ENCODE measurements at places on chromosomes 11 and 22.
A peak's percentile ranks its signal among the peaks of the same experiment; 100 is the strongest.

- DNase-seq = peak; percentile 35
Observed at GRCh38 chr11:70191495-70192140, 11.5 kb upstream of the FADD start.

DNA sequence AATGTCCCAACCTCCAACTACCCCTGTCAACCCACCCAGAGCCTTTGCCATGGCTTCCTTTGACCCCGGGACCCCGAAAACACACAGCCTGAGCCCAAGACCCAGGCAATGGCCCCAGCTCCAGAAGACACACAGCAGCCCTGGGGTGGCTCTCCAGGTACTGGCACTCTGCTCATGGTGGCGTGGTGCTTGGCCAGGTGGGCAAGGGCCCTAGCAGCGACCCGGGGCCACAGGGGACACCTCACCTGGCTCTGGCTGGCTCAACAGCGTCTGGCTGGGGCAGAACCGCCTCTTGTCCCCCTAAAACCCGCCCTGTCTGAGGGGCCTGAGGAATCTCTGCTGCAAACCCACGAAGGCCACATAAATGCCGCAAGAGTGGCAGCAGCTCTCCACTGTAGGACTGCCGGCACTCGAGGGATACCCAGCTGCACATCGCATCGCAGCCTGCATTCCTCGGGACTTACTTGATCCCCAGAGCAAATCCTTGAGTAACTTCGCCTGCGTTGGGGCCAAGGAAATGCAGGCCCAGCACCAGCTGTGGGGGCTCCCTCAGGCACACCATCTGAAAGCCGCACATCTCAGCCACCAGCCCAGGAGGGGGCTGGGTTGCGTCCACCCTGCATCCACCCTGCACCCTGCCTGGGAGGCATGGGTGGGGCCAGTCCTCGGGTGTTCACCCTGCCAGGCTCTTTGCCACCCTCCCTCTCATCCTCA is 23.1 kb upstream of the GNB1L start:
- no peak for DNase-seq

- DNase-seq = peak; percentile 68
Observed at GRCh38 chr11:72446929-72447769, 12.8 kb upstream of the CLPB start.

GRCh38 chr11:133011604-133012003 is 520.7 kb downstream of the OPCML start:
- DNase-seq = no peak

- no peak for DNase-seq
Observed at GRCh38 chr11:60370811-60371298, 7.5 kb upstream of the MS4A7 start.

GRCh38 chr11:45660729-45661438 is 4.5 kb downstream of the CHST1 start:
- DNase-seq = no peak

DNA sequence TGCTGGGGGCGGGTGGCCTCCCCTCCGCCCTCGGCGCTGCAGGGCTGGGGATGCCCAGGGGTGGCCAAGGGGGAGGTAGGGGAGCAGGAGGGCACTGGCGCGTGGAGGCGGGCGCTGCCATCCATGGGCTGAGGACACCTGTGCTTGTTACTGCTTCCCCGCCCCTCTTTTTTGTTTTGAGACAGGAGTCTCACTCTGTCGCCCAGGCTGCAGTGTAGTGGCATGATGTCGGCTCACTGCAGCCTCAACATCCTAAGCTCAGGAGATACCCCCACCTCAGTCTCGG is 683 bp upstream of the FADS3 start:
- no peak for DNase-seq

- DNase-seq = no peak
Observed at GRCh38 chr11:68370211-68371111, 58.1 kb downstream of the LRP5 start.

- no peak for DNase-seq
Observed at GRCh38 chr11:68099474-68100405, 21.4 kb downstream of the CHKA start.

- DNase-seq = no peak
Observed at GRCh38 chr11:73480677-73481076, 104.5 kb downstream of the RELT start.

DNA sequence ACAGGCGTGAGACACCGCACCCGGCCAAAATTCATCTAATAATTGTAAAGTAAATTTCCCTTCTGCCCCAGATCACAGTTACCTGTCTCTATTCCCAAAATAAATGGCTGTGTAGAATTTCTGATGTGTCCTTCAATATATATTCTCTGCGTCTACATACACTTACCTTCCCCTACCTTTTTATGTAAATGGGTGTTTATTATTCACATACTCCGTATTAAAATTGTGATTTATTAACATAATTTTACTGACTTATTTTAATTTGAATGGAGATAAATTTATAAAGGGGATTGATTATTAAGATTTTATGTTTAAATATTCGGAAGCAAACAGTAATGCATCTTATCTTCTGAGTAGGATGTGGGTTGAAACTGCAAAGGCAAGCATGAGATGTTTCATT is 16.4 kb upstream of the ZNF280A start:
- no peak for DNase-seq

- no peak for DNase-seq
Observed at GRCh38 chr11:75298191-75298975, 53.1 kb downstream of the ARRB1 start.

- DNase-seq = no peak
Observed at GRCh38 chr11:43937434-43938411, 4.7 kb upstream of the C11orf96 start.
